ENCODE measurements at places on chromosomes 12 and 14.
A peak's percentile ranks its signal among the peaks of the same experiment; 100 is the strongest.

- DNase-seq, result peak; percentile 37
These were observed 122.9 kb downstream of the PRKCH start for GRCh38 chr14:61444215-61444768.

DNA sequence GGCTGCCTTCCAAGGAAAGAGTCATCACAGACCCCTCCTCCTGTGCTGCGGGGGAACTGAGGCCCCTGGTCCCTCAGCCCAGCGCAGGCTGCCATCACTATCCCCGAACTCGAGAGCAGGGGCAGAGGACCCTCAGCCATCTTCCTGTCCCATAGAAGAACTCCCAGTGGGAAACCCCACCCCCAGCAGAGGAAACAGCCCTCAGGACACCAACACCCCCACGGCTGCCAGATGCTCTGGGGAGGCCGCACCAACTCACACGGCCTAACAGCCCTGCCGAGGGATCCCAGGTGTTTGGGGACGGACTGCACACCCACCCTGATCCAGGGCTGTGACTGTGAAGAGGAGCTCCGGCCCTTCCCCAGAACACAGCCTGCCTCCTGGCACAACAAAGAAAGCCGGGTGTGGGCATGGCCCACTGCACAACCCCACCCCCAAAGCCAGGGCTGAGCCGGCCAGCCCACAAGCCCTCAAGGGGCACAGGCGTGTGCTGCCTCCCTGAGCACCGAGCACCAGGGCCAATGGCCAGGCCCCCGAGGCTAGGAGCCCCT lies 16.3 kb upstream of the C14orf180 start:
- no peak for DNase-seq

DNA sequence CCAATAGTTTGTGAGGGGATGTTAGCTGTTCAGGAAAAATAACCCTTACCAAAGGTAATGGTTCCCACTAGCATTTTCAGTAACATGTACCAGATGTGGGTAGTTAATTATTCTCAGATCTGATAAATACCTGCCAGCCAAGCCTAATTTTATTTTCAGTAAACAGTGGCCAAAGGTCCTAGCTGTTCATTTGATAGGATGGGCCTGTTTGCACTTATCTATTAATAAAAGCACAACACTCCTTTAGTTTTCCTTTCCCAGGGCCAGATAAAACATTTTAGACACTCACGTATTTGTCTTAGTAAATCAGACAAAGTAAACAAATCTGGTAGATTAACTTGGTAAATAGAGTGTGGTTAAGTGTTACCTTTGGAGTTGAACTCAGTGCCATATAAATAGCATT lies 345.1 kb downstream of the RAD51B start:
- DNase-seq, result no peak

DNA sequence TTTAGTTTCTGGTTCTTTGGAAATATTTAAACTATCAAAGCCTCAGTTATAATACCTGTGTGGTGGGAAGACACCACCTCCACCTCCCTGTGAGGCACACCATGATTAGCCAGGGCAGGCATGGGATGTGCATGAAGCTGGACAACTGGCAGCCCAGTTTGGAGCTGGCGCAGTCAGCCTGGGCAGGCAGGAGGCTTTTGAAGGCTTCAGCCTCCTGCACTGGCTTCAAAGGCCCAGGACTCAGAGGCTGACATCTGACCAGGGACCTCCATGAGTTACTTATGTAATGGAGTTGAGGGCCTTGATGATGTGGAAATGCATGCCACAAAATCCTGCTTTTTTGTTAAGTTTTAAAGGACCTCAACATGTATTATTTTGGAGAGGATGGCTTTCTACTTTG lies 30.3 kb downstream of the C14orf132 start:
- no peak for DNase-seq

GRCh38 chr14:85428926-85429325 lies 101.0 kb upstream of the FLRT2 start:
- no peak for DNase-seq

DNA sequence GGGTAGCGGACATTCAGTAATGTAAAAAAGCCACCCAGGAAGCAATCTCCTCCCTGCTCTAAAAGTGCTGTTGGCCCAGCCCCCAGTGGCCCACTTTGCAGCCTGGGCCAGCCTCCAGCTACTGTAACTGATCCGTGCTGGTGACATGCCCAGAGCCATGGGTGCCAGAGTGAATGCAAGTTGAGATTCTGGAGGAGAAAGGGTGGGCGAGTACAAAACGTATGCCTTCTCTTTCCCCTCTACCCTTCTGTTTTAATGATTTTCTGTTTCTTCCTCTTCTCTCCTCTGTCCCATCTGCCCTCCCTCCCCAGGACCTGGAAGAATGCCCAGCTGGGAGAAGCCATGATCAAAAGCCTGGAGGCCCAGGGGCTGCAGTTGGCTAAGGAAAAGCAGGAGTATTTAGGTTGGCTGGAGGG lies 16.9 kb downstream of the PLEKHD1 start:
- no peak for DNase-seq

- no peak for DNase-seq
These were observed 264.7 kb downstream of the ZFP36L1 start for GRCh38 chr14:68528040-68528687.

- DNase-seq, result no peak
These were observed 3.2 kb upstream of the GPD1 start for GRCh38 chr12:50100561-50100960.

DNA sequence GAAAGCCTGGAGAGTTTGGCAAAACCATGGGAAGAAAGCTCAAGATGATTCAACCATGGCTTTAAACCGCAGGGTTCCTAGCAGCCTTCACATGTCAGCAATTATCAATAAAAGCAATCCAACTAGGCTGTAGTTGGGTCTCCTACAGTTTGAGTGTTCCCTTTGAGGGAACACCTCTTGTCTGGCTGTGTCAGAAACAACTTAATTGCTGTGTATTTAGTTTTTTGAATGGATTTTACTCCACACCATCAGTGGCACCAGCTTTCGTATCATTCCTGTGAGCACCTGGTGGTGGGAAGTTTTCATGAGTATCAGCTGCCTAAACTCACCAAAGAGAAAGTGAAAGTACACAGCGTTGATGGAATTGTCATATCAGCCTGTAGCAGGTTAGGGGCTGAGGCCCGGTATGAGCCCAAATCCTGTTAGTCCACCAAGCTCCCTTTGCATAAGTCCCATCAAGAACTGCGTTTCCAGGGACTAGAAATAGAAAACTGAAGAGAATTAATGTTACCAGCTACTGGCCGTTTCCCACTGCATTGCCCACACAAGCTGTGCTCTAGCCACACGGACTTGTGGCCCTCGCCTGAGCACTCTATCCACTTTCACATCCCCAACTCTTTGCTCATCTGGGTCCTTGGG lies 10.9 kb upstream of the IL26 start:
- no peak for DNase-seq

GRCh38 chr12:57190037-57190436 lies 26.6 kb upstream of the NXPH4 start:
- DNase-seq, result no peak
